HEK293T (cell line): ENCODE measurements at places on chromosomes 5 and 9.

DNA sequence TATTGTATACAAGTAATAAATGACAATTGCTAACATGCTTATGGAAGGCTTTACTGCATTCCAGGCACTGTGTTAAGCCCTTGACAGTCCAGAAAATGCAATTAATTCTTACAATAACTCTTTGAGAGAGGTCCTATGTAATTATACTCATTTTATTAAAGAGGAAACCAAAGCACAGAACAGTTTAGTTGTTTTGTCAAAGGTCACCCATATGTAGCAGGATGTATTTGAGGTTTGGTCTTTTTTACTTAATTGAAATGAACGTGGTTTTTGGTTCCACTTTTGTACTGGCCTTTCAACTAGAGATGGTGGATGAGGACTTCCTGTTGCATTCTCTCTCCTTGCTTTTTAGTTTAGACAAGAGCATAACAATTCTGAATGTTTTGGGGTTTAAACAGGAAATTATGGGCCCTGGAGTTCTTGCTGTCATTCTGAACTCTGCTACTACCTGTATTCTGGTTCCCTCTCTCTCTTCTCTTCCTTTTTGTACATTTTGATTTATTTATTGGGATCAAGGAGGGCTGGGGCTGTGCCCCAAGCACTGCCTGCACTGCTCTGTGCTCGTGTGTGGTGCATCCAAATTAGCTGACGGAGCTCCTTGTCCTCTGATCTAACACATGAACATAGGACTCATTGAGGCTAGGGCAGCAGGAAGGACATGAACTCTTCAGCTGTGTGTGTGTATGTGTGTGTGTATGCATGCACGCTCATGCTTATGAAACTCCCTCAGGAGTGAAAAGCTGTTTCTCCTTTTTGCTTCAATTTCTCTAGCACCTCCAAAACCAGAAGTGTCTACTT lies 47.4 kb downstream of the SLC28A3 start:
- DNase-seq: no peak

DNA sequence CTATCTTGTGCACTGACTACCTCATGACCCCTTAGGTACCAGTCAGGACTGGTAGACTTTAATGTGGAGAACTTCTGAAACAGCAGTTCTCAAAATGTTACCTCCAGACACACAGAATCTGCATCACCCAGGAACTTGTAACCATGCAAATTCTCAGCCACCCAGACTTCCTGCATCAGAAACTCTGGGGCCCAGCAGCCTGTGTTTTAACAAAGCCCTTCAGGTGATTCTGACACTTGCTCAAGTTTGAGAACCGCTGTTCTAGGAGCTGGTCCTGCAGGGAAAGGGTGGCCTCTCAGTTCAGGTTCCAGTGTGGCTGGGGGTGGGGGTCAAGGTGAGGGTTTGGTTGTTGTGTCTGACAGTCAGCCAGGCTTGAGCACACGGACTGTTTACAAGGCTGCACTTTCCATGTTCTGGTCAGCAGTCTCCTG lies 28.4 kb downstream of the ZFP62 start:
- DNase-seq: no peak

GRCh38 chr5:143373076-143373475 lies 30.4 kb downstream of the NR3C1 start:
- DNase-seq: no peak

- DNase-seq: no peak
These were observed 176.1 kb downstream of the CETN3 start for GRCh38 chr5:90233476-90233875.

GRCh38 chr9:110502842-110503241 lies 76.7 kb downstream of the SVEP1 start:
- no peak for DNase-seq

DNA sequence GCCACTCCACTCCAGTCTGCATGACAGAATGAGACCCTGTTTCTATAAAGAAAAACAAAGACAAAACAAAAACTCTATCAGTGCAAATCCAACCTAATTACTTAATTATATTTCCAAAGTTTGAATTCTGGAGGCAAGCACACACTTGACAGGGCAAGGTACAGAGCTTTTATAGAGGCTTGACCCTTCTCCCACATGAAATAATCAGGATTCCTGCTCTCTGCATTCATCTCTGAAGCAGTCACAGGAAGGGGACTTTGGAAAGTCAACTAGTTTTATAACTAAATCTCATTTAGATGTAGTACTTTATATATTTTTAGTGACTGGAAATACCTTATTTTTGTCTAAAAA lies 91.9 kb upstream of the CHD1 start:
- DNase-seq: no peak

- no peak for DNase-seq
These were observed 14.3 kb downstream of the GAPT start for GRCh38 chr5:58505502-58505901.

- no peak for DNase-seq
These were observed 252.5 kb downstream of the TLE4 start for GRCh38 chr9:79824265-79824664.

DNA sequence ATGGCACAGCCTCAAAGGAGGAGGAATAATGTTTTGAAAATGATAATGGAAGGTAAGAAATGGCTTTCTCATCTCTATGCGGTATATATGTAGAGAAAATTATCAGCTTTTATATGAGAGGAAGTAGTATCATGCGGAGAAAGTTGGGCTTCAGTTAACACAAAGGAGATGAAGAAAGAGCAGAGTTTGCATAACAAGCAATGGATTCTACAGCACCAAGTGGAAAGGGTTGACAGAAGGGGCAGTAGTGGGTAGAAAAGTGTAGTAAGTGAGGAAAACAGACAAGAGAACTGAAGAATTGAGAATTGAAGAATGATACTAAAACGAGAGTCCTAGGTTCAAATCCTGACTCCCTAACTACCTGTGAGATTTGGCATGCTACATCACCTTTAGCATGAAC lies 51.0 kb downstream of the GNG10 start:
- no peak for DNase-seq

GRCh38 chr5:63456279-63456678 lies 506.0 kb downstream of the HTR1A start:
- DNase-seq: no peak

GRCh38 chr5:103475629-103476240 lies 86.9 kb downstream of the NUDT12 start:
- DNase-seq: peak; percentile 22
